Stimulated activated CD4-positive, alpha-beta T cell treated with anti-CD3 and anti-CD28 coated beads, Interleukin-4, amount 100 ng/mL, for 4 hours (primary cell): ENCODE measurements at places on chromosomes 1 and 21.
A peak's percentile ranks its signal among the peaks of the same experiment; 100 is the strongest.

GRCh38 chr1:152227310-152227928 lies 3.4 kb upstream of the HRNR start:
- DNase-seq = no peak

GRCh38 chr1:40241362-40241761 lies 6.4 kb upstream of the TMCO2 start:
- DNase-seq = no peak

GRCh38 chr1:8384577-8384976 lies 66.7 kb downstream of the SLC45A1 start:
- DNase-seq = no peak

GRCh38 chr1:226632169-226632879 lies 83.8 kb downstream of the STUM start:
- DNase-seq = no peak

DNA sequence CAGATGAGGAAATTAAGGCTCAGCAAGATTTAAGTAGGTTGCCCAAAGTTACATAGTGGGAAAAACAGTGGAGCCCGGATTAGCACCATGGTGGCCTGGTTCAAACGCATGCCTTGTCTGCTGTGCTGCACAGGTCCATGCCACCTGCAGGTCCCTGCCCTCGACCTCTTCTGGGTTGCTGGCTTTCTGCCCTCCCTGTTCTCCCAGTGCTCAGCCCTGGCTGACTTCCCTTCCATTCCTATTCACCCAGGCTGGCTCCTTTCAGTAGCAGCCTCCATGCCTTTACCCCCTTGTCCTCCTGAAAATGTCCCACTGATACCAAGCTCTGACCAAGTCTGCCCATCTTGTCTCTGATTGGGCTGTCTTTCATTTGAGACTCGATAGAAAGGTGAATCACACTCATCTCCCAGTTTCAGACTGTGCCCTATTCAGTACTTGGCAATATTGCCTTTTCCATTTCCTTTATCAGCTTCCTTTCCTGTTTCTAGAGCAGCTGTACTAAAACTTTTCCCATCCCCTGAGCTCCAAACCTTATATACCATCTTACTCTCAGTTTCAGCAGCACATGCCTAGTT lies 75.8 kb downstream of the ST3GAL3 start:
- DNase-seq = no peak

- DNase-seq = no peak
Observed at GRCh38 chr1:173134029-173134428, 73.1 kb downstream of the TNFSF4 start.

DNA sequence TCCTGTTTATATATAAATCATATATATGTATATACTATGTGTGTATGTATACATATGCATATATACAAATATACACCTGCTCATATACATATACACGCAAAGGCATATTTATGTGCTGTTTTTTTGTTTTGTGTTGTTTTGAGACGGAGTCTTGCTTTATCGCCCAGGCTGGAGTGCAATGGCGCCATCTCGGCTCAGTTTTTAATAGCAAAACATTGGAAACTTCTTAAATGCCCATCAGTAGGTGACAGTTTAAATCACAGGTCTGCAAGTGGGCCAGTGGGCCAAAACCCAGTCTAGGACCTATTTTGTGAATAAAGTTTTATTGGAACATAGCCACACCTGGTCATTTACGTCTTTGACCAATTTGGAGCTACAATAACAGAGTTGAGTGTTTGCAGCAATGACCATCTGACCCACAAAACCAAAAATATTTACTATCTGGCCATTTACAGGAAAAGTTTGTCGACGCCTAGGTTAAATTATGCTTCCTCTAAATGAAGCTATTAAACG lies 132.3 kb downstream of the TOMM20 start:
- DNase-seq = no peak

DNA sequence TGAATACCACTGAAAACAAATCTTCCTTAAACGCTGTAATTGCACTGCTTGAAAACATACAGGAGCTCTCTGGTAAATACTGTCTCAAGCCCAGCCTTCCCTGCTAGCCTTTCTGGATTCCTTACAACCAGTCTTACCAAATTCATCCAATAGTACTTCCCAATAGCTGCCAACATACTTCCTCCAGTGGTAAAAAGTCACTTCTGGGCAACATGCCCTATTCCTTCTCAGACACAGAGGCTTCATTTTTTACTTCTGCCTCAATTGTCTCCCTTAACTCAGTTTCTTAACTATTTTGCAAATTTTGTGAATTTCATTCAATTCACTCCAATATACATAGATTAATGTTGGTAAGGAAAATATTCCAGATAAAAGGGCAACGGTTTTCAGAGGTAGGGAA lies 166.3 kb downstream of the TBX15 start:
- DNase-seq = no peak

DNA sequence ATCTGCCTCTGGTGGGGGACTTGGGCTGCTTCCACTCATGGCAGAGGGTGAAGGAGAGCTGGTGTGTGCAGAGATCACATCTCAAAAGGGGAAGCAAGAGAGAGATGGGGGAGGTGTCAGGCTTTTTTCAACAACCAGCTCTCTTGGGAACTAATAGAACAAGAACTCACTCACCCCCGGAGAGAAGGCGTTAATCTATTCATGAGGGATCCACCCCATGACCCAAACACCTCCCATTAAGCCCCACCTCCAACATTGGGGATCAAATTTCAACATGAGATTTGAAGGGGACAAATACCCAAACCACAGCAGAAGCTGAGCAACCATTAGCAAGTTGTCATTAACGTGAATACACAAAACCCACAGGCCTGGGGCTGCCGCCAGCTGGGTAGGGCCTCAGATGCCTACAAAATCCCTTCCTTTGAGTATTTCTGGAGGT lies 12.0 kb upstream of the VWA5B1 start:
- DNase-seq = no peak

GRCh38 chr1:31628931-31629556 lies 11.6 kb downstream of the HCRTR1 start:
- no peak for DNase-seq

DNA sequence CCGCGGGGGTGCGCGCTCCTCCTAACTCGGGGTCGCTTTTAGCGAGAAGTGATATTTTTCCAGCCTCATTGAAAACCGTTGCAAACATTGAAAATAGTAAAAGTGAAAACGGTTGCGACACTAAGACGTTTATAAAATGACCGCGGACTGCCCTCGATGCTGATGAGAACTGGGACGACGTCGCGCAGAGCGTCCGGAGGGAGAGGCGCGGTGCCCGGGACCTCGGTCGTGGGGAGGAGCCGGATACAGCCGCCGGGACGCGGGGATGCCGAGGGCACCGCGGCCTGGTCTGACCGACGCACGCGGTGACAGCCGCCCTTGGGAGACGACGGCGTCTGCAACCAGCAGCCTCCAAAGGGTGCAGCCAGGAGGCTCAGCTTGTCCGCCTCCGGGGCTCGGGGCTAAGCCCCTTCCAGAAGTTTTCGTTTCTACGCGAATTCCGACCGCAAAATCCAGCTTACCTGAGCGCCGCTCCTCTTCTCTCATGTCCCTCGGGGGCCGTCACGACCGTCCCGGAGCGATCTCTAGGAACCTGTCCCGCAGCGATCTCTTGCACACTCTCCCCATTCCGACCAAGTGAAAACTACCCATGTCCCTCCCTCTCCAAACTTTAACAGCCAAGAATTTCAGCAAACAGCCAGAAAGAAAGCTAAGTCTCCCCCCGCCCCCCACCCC lies 144.4 kb upstream of the ETS2 start:
- DNase-seq = no peak

- DNase-seq = no peak
Observed at GRCh38 chr1:79738101-79738500, 731.6 kb upstream of the ADGRL4 start.

- DNase-seq = no peak
Observed at GRCh38 chr1:12643785-12644184, at the start of gene AADACL4. Gene AADACL4, plus strand, starts transcription at chr1:12644085. Its CDS starts 462 bp downstream, at chr1:12644547.

GRCh38 chr21:44535963-44536362 lies 4.0 kb downstream of the KRTAP10-1 start:
- no peak for DNase-seq

DNA sequence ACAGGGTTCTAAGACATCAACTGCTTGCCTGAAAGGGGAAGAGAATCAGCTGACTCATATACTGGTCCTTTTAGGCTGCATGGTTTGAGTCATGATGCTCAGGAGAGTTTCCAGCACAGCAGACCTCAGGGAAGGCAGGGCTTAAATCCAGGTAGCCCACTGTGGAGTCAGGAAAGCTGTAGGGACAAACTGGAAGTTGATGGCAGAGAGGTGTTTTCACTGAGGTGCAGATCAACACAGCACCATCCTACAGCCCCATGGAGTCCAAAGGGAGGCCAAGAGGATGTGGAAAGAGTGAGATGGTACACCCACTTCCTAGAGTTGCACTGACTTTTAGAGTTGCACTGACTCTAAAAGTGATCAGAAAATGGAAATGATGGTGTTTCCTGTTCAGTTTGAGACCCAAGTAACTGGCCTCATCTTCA lies 252.4 kb upstream of the DUSP10 start:
- DNase-seq = peak; percentile 5

- DNase-seq = peak; percentile 74
Observed at GRCh38 chr1:1213345-1214265, at the start of gene TNFRSF4. Gene TNFRSF4, minus strand, starts transcription at chr1:1214153. Its CDS starts 26 bp downstream, at chr1:1214127.

DNA sequence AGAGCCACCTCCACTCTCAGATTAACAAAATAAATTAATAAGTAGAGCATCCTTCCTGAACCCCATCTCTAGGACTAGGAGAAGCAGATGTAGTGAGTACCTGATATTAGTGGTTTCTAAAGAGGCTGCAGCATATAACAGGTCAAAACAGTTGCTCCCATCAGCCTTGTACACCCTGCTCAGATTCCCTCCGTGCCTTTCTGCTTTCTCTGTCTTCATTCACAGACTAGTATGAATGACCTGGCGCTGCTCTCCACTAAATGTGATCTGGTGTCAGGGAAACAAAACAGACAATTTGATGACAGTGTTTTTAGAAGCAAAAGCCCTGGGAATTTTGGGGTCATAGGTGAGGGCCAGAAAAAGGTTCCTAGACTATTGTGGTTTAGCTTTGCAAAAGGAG lies 8.3 kb downstream of the SESN2 start:
- no peak for DNase-seq

DNA sequence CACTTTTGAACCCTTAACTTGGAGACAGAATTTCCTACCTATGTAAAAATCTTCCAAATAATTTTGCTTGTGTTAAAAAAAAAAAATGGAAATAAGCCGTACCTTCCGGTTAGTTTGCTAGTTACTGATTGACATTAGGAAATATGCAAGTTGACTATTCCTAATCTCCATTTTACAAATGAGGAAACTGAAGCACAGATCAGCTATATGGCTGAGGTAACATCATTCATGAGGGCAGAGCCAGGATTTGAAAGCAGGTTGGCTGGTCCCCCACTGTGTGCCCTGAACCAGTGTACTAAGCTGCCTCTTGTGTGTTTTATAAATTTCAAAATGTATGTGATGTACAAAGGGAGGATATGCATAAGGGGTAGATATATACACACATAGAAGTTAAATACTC lies 29.6 kb downstream of the BACE2 start:
- no peak for DNase-seq

- DNase-seq = no peak
Observed at GRCh38 chr1:158730453-158730852, 9.9 kb upstream of the OR6K3 start.

DNA sequence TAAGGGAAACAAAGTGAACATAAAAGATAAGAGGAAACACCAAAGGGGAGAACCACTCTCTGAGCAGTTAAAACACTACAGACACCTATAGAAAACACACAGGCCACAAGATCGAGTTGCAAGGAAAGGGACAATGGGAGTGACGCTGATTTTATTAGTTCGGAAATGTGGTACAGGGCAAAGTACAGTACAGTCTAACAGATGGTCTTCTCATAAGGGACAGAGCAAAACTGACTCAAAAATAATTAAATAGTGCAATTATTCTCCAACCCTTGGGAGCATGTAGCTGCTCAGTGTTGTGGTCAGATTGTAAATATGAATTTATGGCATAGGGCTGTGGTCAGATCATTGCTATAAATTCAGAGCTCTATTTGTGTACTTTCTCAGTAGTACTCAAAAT lies 352.0 kb downstream of the USH2A start:
- no peak for DNase-seq

- no peak for DNase-seq
Observed at GRCh38 chr21:38980416-38981313, 174.9 kb downstream of the ETS2 start.

- no peak for DNase-seq
Observed at GRCh38 chr1:110628323-110629105, 22.4 kb upstream of the KCNA2 start.

GRCh38 chr21:44927259-44927586 lies 6.5 kb upstream of the ITGB2 start:
- DNase-seq = no peak

GRCh38 chr1:93692983-93693591 lies 11.4 kb upstream of the BCAR3 start:
- peak; percentile 28 for DNase-seq

- DNase-seq = no peak
Observed at GRCh38 chr1:223199094-223199647, 56.1 kb upstream of the TLR5 start.

DNA sequence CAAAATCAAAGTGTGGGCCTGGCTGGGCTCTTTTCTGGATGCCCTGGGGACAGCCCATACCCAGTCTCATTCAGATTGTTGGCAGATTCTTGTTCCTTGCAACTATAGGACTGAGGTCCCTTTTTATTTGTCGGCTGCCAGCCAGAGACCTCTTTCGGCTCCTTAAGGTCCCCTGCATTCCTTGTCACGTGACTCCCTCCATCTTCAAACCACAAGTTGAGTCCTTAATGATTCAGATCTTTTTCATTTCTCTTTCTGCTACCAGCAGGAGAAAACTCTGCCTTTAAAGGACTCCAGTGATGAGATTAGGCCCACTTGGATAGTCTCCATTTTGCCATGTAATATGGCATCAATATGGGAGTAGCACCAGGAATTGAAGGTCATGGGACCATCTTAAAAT lies 48.6 kb downstream of the PATJ start:
- no peak for DNase-seq

- peak; percentile 76 for DNase-seq
Observed at GRCh38 chr1:9289090-9289534, 3.6 kb upstream of the SPSB1 start.

DNA sequence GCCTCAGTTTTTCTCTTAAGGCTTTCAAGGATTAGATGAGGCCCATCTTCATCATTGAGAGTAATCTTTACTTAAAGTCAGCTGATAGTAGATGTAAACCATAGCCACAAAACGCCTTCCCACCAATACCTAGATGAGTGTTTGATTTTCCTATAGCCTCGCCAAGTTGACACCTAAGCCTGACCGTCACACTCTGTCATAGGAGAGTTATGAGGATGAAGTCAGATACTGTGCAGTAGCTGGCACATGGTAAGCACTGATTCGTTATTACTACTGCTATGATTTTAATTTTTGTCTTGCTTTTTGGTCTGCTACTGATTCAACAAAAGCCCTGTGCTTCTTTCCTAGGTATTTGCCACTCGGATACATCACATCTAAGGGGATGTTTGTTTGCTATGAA lies 395.5 kb downstream of the RPS6KC1 start:
- no peak for DNase-seq

GRCh38 chr1:151728151-151729054 lies 7.1 kb downstream of the RIIAD1 start:
- no peak for DNase-seq
